ENCODE measurements at places on chromosomes 13 and 19.

DNA sequence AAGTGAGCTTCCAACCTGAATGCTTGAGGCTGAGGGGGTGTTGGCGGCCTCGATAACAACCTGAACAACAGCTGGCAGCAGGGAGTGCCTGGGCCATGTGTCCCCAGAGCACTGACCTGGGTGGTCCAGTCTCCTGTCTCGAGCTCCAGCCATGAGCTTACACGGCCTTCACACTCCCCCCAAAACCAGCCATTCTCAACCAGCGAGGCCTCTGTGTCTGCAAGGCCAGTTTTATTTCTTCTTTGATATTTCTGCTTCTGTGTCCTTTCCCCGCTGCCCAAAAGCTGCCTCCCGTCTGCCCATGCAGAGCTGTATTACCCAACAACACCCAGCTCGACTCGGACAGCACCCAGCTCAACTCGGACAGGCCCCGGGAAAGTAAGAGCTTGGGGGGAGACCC is 32.5 kb upstream of the TFDP1 start:
- DNase-seq = no peak

- DNase-seq = no peak
Observed at GRCh38 chr19:2731181-2731995, 8.4 kb downstream of the SLC39A3 start.

DNA sequence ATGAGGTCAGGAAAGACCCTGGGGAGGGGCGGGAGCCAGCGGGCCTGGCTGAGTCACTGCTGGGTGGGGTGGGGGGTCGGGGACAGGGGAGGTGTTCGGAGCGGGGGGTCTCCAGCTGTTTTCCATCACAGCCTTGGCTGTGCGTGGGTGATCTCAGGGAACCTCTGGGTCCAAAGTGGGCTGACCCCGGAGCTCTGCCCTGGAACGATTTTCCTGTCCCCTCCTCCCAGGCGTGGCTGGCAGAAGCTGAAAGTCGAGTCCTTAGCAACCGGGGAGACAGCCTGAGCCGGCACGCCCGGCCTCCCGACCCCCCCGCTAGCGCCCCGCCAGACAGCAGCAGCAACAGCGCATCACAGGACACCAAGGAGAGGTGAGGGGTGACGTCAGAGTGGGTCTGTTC is 10.6 kb downstream of the TRIP10 start:
- no peak for DNase-seq

DNA sequence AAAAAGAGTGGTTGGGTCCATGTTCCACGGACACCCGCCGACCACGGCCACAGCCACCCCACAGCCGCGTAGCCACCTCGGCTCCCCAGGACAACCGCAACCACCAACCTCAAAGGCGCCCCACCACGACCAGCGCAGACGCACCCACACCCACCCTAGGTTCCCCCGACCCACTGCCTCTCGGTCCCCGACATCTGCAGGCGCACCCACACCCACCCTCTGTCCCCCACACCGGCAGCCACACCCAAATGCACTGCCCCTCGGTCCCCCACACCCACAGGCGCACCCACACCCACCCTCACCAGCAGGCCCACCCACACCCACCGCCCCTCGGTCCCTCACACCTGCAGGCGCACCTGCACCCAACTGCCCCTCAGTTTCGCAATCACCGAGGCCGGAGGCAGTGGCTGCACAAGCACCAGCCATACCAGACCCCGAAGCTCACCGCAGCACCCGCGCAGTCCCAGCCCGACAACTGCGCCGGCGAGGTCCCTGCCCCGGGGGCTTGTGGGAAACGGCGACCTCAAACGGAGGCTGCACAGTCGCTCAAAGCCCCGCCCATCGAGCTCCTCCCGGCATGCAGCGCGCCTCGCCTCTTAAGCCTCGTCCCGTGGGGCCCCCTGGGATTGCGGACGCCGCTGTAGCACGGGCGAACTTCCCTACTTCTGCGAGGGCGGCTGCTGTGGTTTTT is 18.3 kb downstream of the ZNF77 start:
- no peak for DNase-seq

DNA sequence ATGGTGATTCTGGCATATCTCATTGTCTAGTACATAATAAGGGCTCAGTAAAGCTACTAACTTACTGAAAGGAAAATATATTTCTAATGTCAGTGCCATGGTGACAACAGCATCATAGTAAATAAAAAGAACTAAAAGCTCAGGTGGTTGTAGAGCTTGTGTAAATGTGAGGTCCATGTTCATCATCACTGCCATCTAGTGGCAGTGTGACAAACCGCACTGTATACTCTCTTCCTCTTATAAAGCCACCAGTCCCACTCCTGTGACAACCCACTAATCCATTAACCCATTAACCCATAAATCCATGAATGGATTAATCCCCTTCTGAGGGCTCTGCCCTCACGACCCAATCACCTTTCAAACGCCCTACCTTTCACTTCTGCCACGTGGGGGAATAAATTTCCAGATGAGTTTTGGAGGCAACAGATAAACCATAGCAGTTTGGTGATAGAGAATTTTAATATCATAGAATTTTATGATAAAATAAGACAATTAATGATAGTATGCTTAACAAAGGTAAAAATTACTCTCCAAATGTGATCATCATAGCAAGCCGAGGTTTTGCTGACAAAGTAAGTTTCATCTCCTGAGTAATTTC is 160.4 kb upstream of the SGCG start:
- DNase-seq = peak; percentile 4
